Stimulated activated CD4-positive, alpha-beta T cell treated with anti-CD3 and anti-CD28 coated beads, Interleukin-15, amount 100 ng/mL, for 1 hour (primary cell): ENCODE measurements at places on chromosomes 2 and 18.

DNA sequence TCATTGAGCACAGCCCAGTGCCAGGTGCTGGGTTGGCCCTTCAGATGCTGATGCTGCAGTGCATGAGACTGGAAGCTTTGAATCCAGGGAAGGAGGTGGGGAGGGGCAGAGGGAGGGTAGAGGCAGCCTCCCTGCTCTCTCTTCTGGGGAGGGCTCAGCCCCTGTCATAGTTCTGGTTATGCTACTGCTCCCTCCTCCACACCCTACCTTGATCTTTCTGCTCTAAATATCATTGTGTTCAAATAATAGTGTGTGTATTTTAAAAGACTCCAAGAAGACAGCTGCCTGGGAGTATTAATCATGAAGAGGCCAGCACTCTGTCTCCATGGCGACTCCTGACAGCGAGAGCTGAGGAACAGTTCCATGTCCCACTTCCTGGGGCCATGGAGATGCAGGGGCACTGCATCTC lies 3.8 kb upstream of the EGR4 start:
- no peak for DNase-seq

DNA sequence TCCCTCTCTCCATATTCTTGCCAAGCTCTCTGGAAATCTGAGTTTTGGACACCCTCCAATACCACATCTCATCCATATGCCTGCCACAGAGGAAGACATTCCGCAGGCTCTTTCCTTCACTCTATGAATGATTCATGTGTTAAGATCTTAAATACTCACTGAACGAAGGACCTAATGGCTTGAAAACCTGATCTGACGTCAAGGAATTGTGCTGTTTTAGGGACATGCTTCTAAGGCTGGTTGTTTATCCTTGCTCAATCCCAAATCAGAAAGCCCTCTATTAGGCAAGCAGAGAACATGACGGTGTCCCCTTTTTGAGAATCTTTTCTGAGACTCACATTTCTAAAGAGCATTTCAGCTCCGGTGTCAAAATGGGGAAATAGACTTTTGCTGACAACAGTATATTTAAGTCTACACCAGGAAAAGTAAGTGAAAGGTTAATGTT lies 83.7 kb upstream of the GALNT5 start:
- no peak for DNase-seq

DNA sequence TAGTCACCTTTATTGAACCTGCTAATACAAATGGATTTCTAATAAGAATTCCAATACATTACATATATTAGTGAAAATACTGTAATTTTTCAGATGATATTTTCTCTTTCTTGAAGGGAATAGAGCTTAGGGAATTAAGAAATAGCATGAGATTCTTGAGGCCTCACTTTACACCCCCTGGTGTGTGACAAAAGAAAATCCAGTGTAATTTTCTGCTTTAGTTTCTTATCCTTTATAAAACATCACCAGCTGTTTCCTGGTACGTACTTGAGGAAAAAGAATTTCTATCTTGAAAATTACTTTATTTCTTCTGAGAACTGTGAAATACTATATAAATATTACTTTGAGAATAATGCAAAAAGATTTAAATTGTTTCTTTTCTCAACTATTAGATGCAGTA lies 71.6 kb downstream of the CLIP4 start:
- no peak for DNase-seq

DNA sequence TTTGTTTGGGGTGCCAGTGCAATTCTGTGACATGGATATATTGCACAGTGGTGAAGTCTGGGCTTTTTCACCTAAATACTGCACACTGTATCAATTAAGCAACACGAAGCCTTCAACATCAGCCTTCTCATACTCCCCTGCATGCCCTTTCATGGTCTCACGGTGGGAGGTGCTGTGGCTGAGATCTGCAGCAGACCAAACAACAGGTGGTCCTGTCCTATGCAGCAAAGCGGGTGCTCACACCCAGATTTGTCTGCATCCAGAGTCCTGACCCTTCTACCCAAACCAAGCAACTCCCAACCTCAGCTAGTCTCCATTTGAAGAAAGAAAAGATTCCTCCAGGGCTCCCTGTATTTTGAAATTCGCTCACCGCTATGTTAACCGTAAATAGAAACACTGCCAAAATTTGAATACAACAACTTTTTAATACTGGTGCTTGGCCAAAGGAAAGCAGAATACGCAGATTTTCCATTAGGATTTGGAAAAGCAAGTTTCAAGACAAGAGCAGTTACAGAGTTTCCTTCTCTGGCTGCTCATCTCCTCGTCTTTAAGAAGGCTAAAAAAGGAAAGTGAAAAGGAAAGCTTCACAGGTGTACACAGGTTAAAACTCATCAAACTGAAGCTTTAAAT lies 34.9 kb downstream of the FAM168B start:
- no peak for DNase-seq

- no peak for DNase-seq
Observed at GRCh38 chr2:197464175-197464574, 10.8 kb downstream of the COQ10B start.

- DNase-seq = no peak
Observed at GRCh38 chr2:20150110-20150706, 74.7 kb downstream of the SDC1 start.

GRCh38 chr2:237497009-237497837 lies 10.2 kb downstream of the MLPH start:
- no peak for DNase-seq
